Fibroblast of mammary gland (primary cell): ENCODE measurements at places on chromosomes 2 and 18.
A peak's percentile ranks its signal among the peaks of the same experiment; 100 is the strongest.

DNA sequence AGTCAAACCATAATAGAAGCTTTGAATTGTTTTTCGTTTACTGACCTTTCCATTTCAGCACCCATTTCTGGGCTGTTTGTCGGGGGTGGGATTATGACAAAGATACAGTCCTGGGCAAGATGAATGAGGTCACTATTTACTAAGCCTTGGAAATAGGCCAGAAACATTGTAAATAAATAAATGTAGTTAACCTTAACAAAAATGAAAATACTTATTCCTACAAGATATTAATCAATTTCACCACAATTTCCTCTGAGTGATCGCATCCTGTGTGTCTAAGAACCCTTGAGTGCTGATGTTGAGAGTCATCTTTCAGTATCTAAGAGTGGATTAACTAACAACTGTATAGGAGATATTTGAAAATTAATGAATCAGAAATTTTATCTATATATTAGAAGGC lies 14.0 kb downstream of the ITGA4 start:
- DNase-seq, result no peak

DNA sequence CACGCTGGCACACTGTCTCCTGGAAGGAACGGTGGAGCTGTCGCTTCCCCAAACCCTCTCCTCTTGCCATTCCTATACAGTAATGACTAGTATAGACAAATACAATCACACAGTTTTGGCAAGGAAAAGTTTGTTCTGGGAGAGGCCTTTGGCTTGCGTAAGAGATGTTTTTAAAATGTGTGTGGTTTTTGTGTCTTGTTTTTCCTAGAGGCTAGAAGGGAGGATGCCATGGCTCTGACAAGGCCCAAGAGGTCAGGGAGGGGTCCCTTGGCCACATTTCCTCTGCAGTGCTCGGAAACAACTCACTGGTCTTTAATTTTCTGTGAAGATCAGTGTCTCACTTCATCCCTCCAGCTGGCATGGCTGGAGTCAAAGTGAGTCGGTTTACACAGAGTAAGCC lies 195.9 kb downstream of the SH3RF3 start:
- peak; percentile 100 for DNase-seq

DNA sequence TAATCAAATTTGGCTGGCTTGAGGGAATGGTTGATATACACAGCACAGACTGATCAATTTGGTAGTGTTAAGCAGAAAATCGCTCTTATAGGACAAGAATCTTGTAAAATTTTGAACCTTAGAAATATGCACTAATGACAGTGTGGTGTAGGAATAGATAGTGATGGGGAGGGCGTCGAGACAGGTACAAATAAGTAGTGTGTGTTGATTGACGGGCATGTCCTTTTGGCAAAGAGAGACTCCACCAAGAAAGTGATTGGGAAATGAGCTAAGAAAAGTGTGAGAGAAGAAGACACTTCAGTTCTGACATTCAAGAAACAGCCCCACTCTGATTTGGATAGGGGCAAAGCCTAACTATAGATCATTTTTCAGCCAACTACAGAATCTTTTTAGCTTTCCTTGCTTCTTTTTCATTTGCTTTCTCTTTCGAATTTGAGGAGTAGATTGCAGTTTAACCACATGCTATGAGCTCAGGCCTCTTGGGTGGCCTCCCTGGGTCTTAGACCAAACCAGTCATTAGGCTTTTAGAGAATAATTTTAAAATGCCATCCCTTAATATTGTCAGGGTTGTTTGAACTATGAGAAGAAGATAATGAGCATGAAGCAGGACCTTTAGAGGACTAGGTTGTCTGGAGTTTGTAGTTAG lies 127.1 kb downstream of the CERS6 start:
- DNase-seq, result peak; percentile 67

DNA sequence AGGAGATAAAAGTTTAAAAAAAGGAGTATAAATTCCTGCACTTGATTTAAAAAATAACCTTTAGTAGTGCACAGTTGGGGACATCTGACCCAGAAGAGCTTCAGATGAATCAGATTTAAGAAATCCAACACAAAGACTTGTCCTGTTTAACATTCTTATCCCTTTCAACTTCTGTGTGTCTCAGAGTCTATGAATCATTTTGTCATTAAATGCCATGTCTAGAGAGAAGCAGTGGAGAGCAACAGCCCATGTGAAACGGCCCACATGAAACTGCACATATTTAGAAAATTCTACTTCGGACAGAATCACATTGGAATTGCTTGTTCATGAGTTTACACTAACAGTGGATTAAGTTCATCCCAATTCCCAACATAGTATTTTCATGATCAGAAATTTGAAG lies 278.6 kb downstream of the SLC8A1 start:
- DNase-seq, result no peak

GRCh38 chr18:26419746-26420145 lies 128.6 kb downstream of the KCTD1 start:
- DNase-seq, result no peak

DNA sequence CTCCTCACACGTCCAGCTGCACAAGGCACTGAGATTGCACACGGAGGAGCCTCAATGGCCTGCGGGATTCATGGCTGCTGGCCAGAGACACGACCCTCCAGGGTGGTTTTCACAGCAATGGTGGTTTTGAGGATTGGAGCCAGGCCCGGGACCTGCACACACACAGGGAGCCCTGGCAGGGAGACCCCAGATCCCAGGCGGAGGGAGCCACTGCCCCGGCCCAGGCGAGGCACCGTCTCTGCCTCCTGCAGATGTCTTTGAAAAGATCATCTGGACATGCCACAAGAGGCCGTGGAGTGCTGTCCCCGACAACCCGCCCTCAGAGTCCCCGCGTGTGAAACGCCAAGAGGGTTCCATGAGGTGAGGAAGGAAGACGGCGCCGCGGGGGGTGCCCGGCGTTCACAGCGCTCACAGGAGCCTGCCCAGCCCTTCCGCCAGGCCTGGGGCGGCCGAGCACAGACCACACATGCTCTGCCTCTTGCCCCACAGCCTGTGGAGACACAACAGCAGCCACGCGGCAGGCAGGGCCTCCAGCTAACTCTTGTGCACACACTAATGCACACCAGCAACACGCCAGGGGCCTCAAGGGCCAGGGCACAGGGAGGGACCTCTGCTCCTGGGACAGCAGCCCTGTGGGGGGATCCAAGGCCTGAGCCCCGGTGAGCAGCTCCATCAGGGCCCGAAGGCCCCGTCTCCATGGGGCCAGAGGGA lies 72.8 kb upstream of the CTDP1 start:
- no peak for DNase-seq

GRCh38 chr2:99605036-99605435 lies 115.2 kb upstream of the REV1 start:
- peak; percentile 21 for DNase-seq

- DNase-seq, result no peak
These were observed 20.7 kb downstream of the TOGARAM2 start for GRCh38 chr2:29001806-29002205.

DNA sequence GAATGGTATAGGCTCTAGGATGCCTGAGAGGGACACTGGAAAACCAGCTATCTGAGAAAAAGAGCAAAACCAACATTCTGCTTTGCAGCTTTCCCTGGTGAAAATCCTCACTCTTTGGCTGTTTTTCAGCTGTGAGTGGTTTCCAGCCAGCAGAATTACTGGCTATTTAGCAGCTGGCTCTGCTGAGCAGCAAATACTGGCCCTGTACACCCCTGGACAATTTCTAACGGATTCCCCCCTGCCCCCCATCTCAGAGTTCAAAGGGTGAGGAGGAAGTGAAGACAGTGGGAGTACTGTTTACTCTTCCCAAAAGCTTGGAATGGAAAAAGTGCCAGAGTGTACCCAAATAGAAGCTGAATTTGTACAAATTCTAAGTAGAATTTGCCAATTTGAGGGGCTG lies 26.1 kb upstream of the IMP4 start:
- DNase-seq, result no peak

DNA sequence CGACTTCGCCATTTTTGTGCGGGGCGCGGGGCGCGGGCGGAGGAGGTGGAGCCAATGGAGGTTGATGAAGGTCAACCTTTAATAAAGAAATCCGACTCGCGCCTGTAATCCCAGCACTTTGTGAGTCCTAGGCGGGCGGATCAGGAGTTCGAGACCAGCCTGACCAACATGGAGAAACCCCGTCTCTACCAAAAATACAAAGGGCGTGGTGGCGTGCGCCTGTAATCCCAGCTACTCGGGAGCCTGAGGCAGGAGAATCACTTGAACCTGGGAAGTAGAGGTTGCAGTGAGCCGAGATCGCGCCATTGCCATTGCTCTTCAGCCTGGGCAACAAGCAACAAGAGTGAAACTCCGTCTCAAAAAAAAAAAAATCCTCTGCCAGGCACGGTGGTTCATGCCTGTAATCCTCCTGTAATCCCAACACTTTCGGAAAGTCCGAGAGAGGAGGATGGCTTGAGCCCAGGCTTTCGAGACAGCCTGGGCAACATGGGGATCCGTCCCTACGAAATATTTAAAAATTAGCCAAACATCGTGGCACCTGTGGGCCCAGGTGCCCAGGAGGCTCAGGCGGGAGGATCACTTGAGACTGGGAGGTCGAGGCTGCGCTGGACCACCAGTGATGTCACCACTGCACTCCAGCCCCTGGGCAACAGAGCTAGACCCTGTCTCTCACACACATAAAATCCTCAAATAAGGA lies 493 bp upstream of the PREB start:
- no peak for DNase-seq

- DNase-seq, result no peak
These were observed 16.0 kb downstream of the SLC66A2 start for GRCh38 chr18:79935499-79935898.

DNA sequence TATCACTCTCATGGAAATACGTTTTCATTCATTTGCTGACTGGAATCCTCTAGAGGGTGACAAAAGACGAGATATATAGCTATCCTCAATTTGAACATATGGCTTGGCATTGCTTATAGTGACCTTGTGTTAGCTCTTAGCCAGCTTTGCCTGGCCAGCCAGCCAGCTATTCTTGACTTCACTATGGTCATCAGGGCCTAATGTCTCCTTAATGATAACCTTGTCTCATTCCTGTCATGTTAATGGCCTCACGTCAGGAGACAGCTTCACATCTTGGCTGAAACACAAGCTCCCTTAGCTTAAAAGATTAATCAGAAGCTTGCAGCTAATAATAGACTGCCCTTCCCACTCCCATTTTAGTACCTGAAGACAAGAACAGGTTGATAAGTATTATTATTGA lies 1517.5 kb upstream of the PIK3C3 start:
- no peak for DNase-seq

DNA sequence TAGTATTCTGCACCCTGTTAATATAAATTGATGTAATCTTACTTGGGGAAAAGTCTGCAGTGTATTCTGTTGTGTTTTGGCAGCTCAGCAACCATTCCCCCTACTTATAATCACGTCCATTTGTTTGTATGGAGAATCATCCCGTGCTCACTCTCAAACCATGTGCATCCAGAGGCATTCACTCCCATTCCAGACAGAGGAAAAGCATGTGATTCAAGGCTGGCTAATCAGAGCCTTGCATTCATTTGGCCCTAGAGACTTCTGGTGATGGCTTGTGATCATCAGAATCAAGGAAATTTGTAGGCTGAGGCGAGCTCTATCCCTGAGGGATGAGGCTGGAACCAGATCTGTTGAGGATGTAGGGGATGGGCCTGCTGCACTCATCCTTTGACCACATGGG lies 5.1 kb upstream of the WIPF1 start:
- peak; percentile 60 for DNase-seq

- DNase-seq, result peak; percentile 100
These were observed 137.6 kb downstream of the COPS8 start for GRCh38 chr2:237223201-237223861.

- DNase-seq, result no peak
These were observed 304.4 kb upstream of the ZC3H15 start for GRCh38 chr2:186181625-186182024.

GRCh38 chr2:239027391-239028252 lies 179.7 kb downstream of the TWIST2 start:
- peak; percentile 22 for DNase-seq

GRCh38 chr2:205998583-205998982 lies 87.4 kb downstream of the INO80D start:
- no peak for DNase-seq

GRCh38 chr18:74935434-74935833 lies 273.5 kb downstream of the PTGR3 start:
- no peak for DNase-seq

DNA sequence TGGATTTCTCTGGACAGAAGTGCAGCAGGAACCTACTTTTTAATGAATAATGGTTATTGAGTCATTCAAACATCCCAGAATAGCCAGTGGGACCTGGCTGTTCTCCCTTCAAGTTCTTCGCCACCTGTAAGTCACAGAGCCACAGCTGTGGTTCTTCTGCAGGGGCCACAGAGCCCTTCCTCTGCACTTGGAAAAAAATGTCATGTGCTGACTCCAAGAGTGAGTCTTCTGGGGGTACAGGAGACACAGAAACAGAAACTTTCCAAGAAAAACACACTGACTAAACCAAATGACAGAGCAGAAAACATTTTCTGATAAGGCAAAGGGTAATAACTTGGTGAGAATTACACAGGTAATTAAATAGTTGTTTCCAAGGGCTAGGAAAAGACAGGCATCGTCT lies 68.7 kb upstream of the FN1 start:
- peak; percentile 28 for DNase-seq

DNA sequence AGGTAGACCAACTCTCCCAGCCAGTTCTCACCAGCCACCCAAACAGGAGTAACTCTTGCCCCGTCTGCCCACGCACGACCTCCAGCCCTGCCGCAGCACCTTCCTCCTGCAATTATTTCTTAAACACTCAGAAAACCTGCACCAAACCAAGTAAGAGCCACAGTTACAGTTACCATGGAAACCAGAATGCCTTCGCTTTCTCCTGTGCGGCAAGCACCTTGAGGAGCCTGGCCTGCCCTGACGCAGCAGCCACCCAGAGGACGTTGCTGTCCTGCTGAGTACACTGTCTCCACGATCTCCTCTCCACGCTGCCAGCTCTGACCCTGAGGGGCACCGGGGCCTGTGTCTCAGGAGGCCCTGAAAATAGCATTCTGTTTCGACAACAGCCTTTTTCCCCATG lies 94.3 kb upstream of the SMIM21 start:
- no peak for DNase-seq

DNA sequence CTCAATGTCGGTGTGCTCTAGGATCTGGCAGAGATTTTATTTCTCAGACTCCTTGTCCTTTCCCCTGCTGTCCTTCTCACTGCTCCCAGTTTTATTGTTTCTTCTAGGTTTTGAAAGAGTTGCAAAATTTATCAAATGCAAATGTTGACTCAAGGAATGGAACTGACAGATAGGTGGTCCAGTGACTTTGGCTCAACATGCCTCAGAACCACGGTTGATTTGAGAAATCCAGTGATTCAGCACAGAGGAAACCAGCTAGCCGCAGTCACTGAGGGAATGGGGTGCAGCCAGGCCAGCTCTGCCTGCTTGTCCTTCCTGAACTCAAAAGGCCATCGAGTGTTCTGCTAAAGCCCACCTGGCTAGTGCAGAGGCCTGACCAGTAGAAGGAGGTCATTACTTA lies 125.7 kb upstream of the LYPD6 start:
- no peak for DNase-seq

GRCh38 chr18:76450452-76451395 lies 44.3 kb downstream of the ZNF516 start:
- DNase-seq, result peak; percentile 78
